Mucosa of gallbladder (tissue), 1 donor: ENCODE measurements at places on chromosomes 7 and 10. TPM values are rescaled to one million over a fixed set of nuclear protein-coding genes. Genes with fewer than 3 reads are reported as not detected.

DNA sequence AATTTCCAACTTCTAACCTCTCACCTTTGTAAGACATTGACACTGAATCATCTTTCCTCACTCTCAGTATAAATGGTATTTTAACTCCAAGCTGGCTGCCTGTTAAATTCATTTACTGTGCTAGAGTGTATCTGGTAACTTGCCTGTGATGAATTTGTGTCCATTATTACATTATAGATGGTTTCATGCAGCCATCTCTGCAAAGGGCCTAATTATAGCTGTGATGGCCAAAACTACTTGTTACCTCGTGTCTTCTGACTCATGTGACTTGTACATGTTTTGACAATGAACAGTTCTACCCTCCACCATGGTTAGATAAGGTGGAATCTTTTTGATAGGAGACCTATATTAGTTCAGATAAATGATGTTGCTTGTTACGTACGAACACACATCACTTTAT lies 392.0 kb downstream of the PAXIP1 start:
- no peak for DNase-seq

- DNase-seq, result no peak
These were observed 10.8 kb downstream of the LMOD2 start for GRCh38 chr7:123666492-123666891.

The RBP3 gene
- total RNA-seq, result not detected

DNA sequence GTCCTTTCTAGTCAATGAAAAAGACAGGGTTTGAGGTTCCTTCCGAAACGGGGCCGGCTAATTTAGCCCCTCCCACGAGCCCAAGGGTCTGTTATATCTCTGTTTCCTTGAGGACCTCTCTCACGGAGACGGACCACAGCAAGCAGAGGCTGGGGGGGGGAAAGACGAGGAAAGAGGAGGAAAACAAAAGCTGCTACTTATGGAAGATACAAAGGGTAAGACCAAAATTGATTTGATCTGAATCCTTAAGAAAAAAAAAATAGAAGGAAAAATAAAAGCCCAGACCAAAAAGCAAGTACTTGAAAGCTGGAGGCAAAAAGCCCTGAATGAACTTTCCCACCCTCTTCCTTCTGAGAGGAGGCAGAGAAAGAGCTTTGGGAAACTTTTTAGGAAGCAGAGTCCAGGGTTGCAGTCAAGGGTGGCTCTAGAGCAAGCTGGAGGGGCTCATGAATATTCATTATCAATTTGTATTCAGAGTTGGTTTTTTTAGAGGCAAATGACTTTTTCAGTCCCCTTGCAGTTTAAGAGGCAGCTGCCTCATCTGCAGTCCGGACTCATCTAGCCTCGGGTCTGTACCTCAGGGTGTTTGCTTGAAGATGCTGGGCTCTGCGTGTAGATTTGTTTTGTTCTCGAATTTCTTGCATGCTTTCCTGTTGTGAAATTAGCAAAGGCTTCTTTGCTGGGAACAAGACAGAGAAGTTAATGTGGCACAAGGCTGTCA lies at the start of gene ENTPD1:
Gene ENTPD1 (plus strand): TSS at position 123 of the 721 bp plus-strand sequence. CDS start 77 bp downstream, at position 200.
- DNase-seq, result peak; percentile 16

- DNase-seq, result no peak
These were observed 137.6 kb downstream of the GPAM start for GRCh38 chr10:112045938-112046337.

- no peak for DNase-seq
These were observed 485.3 kb upstream of the ADARB2 start for GRCh38 chr10:2222631-2223030.

GRCh38 chr7:137976232-137976631 lies 25.7 kb downstream of the CREB3L2 start:
- DNase-seq, result no peak

DNA sequence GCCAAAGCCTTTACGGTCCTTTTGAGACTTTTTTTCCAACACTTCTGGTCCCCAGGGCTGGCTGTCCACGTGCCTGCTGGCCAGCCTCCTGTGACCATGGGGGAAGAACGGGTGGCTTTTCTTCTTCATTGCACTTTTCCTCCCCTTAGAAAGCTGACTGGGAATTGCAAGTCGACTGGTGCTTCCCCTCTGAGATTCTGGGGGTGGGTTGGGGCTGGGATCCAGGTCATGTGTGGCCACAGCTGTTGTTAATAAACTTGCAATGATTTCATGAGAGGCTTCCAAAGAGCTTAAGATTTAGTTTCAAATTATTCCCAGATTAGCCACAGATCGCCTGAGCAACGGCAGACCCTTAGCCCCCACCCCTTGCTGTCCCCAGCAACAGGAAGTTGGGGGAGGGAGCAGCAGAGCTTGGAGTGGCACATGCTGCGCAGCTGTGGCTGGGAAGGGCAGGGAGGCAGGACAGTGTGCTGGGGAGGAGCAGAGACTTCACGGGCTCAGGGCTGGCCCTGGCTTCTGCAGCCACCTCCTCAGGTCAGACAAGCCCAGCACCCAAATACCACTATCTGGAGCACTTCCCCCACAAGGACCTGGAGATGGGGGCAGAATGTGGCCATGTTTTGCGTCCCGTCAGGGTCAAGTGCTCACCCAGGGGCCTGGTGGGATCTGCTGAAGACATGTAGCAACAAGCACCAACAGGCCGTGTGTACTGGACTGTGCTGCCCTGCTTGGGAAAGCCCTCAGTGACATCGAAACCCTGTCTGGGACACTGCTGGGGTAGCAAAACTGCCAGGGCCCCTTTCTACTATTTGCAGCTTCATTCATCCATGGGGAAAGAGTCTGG lies 147.1 kb downstream of the RNF216 start:
- DNase-seq, result peak; percentile 50

DNA sequence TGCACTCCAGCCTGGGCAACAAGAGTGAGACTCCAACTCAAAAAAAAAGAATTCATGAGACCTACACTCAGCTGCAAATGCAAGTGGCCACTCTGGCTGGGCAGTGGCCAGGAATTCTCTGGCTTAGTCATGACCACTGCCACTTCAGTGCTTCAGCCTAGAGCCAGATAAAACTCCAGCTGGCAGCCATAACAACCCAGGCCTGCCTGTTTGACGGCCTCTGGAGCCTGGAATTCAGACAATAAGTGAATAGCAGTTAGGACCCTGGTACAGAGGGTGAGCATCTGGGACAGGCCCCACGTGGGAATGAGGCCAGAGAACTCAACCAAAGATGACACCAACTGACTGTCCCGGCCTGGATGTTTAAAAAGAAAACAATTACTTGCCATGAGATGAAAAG lies 18.9 kb downstream of the RCC1L start:
- peak; percentile 17 for DNase-seq

DNA sequence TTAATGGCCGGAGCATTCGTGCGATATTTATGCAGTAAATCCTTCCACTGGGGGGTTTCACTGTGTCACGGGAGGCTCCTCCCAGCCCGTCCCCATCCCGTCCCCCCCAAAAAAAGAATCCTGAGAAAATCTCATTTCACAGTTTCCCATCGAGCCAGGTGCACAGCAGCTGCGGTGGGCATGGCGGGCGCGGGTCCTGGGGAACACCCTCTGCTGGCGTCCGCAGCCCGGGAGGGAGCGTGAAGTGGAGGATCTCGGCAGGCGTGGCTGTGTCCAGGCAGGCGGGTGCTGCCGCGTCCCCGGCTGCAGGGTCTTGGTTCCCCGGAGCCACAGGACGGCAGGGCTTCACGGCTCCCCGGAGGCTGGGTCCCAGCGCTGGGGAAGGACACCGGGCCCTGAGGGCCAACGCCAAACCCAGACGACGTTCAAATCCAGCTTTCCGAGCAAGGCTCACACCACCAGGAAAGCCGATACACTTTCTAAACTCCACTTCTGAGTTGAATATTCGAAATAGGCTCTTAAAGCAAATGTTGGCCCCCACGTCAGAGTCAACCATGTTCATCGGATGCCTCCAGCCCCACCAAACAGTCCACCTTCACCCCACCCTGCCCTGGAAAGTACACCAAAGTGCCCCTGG lies 55.7 kb downstream of the PDGFA start:
- DNase-seq, result no peak

- no peak for DNase-seq
These were observed 43.0 kb upstream of the SHTN1 start for GRCh38 chr10:117047947-117048346.

The ELFN1 gene
- 1.4 TPM for total RNA-seq

DNA sequence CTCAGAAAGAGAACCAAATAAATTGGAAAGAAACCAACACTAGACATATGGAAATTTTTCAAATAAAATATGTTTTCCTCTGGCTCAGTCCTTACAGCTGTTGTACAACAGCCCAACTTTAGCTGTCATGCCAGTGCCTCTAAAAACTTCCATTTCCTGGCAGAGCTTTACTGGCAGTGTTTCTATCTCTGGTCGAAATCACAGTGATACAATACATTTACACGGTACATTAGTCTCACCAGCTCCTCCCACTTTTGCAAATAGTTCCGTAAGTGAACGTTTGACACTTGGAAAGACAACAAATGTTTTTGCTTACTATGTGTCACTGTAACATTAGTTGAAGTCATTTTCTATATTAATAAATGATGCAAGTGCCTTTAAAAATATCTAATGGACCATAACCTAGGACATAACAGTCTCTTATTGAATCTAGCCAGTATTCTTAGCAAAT lies 29.8 kb downstream of the BCAP29 start:
- no peak for DNase-seq

The TRPV5 gene
- not detected for total RNA-seq

The CLIP2 gene
- 71.7 TPM for total RNA-seq

- DNase-seq, result no peak
These were observed 483.1 kb upstream of the MBL2 start for GRCh38 chr10:53255661-53256205.

The CPA2 gene
- 3.3 TPM for total RNA-seq

DNA sequence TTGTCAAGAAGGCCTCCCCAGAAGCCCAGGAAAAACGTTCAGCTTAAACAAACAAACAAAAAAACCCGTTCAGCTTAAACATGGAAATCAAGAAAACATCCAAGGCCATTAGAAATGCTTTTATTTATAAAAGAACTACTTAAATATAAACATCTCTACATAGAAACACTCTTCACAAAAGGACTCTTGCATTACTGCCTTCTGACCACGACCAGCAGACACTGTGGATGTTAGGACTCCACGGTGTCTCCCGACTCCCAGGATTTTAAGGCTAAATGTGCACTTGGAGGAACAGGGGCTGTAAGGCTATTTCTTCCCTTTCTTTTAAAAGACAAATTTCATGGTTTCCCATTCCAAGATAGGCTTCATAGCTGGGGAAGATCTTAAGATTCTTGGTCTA lies 93.0 kb downstream of the ABCC2 start:
- DNase-seq, result no peak

DNA sequence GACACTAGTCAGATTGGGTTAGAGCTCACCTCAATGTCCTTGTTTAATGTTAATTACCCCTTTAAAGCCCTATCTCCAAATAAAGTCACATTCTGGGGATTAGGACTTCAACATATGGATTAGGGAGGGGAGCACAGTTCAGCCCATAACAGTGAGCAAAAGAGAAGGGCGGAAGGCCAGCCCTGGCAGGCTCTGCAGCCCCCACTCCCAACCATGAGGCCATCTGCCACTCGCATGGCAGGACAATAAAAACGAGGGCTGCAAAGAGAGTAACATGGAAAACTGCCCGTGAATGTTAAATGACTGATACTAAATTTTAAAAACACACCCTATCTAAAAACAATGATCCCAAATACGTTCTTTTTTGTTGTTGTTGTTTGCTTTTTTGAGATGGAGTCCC lies 38.7 kb downstream of the RGS10 start:
- no peak for DNase-seq

DNA sequence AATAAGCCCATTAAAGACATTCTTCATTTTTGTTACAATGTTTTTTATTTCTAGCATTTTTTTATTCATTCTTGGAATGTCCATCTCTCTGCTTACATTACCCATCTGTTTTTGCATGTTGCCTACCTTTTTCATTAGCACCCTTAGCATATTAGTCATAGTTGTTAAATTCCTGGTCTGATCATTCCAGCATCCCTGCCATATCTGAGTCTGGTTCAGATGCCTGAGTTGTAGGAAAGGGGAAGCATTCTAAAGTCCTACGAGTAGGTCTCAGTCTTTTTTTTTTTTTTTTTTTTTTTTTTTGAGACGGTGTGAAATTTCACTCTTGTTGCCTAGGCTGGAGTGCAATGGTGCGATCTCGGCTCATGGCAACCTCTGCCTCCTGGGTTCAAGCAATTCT lies 19.7 kb upstream of the NRF1 start:
- DNase-seq, result no peak
